ENCODE measurements at places on chromosomes 3 and 15.

DNA sequence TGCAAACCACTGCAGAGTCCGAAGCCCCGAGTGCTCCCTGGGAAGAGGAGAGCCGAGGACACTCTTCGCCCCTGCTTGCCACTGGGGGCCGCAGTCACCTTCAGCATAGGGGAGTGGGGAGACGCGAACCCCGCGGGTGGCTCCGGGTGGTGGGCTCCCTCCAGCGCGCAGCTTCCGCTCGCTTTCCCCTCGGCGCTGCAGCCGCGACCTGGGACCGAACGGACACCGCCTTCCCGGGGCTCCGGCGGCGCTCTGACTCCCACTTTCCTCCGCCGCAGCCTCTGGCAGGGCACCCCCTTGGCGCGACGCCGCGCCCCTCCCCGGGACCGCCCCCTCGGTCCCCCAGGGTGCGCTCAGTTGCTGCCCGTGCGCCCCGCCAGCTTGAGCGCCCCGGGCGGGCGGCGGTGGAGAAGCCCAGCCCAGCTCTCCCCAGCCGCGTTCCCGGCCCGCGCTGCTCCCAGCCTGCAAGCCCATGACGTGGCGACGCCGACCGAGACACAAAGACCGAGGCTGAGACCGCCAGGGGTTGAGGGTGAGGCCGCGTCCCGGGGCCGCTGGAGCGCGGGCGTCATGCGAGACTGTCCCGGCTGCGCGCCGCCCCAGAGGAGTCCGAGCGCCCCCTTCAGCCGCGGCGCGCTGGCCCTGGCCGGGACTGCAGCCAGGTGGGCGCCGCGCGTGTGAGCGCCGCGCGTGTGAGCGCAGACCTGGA lies at the start of gene MINAR1:
MINAR1 (plus strand) TSS at position 701 of the 709 bp plus-strand sequence. CDS start 23,812 bp downstream, outside the sequence.
- DNase-seq = peak; percentile 66

DNA sequence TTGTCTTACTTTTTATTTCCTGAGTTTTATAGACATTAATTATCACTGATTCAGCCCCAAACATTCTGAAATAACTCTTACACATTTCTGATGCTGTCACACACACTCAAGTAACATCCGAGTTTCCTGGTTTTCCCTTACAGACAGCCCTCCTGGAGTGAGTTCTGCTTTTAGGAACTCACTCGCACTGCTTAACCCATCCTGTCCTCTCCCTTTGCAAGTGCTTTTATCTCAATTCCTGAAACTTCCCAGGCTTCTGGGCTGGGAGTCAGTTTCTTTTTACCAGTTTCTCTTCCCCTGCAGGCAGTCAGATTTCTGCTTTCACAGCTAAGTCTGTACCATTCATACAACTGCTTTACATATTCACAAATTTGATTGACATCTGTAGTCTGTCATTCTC lies 15.6 kb upstream of the SH3GL3 start:
- DNase-seq = no peak

- no peak for DNase-seq
Measured at GRCh38 chr3:71817262-71817661, 32.3 kb upstream of the PROK2 start.

- DNase-seq = no peak
Measured at GRCh38 chr3:72269475-72269874, 484.5 kb upstream of the PROK2 start.

DNA sequence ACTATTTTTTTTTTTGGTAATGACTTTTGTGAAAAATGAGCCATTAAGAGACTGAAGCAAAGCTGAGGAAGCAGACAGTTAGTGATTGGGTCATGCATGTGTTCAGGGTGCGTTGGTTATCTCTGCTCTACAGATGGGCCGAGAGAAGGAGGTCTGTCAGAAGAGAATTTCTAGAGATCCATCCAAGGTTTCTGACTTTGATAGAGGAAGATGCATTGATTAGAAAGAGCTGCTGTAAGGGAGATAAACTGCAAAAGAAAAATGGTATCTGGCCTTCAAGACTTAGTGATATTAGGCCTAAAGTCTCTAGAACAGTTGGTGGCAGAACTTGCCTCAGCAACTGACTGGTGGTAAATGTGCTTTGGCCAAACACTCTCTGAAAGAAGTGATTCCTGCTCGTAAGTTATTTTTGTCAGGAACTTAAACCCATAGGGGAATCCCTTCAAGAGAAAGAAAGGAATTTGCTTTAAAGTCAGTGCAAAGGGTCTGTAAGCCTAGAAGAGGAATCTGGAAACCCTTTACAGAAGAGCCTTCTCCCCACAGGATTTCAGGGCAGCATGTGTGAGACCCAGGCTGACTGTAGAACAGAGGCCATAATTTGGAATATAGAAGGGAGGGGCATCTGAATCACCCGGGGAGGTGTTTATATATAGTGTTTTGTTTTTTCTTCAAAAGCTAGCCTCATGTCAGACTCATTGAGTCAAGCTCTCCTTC lies 67.8 kb downstream of the OPA1 start:
- DNase-seq = no peak

GRCh38 chr3:145290010-145290409 lies 871.0 kb downstream of the PLOD2 start:
- DNase-seq = no peak

GRCh38 chr3:23711916-23712494 lies 93.8 kb upstream of the UBE2E1 start:
- DNase-seq = no peak

GRCh38 chr3:101591071-101591470 lies 17.1 kb downstream of the PCNP start:
- DNase-seq = no peak

DNA sequence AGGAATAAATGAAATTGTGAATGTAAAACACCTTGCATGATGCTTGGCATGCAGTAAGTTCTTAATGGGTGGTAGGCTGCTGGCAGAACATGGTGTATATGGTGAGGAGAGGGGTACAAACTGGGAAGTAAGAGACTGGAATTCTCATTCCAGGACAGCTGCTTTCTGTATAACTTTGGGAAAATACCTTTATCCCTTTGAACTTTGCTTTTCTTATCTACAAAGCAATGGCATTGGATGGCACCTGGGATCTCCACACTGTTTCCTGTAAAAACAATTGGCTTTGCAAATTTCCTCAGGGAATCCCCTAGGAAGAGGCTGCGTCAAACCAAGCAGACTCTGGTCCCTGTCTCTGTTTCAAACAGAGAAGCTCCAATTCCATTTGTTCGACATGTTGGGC lies 100.7 kb upstream of the SLC4A7 start:
- DNase-seq = no peak

DNA sequence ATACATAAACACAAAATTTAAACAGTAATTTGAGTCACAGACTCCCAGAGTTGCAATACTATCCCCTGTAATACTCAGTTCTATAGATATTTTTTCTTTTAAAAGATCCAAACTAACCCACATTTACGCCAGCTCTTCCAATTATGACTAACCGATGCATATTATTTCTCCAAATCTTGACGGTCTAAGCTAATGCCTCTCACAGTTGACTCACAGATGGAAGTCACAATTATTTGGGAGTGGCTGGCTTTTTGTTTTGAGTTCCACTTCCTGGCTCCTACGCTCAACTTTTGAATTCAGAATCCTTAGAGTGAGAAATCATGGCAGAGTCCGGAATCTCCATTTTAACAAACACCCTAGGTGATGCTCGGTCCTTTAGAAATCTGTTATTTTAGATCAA lies 749.9 kb downstream of the FHIT start:
- DNase-seq = no peak

DNA sequence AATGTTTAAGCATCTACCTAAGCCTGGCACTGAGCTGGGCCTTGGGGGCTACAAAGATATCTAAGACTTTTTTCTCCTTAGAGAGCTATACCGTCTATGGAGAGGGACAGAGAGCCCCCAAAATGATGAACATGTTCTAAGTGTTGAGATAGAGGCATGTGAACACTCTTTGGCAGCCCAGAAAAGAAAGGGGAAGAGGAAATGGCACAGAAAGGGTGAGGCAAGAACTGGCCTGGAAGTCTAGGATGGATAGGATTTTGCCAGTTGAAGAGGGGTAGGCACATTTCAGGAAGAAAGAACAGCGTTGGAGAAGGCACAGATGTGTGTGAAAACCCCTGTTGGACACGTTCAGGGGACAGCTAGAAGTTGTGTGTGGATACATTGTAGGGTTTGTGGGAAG lies 276.2 kb upstream of the LRRFIP2 start:
- no peak for DNase-seq

DNA sequence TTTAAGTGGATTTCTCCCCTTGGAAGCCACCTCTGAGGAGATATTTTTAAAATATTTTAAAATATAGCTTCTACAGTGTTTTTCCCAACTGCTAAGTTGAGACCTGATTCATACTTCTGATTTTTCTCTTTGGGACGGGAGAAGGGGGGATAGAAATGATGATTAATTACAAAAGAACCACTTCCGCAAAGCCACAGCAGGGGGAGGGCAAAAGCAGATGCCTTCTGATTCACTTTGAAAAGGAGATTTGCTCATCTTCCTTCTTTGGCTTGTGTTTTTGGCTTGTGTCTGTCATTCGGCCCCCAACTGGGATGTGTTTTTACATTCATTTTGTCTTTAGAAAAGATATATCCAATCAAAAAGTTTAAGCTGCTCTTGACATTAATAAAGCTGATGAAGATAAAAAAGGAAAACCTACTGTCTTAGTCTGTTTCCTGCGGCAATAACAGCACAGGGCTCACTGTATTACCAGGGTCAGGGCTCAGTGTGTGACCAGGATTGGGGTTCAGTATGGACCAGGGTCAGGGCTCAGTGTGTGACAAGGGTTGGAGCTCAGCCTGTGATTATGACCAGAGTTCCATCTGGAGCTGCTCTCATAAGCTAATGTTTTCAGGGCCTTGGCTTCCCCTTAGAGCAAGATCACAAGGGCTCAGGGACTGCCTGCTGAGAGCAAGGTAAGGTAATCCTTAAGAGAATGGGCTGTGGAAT lies 223.2 kb downstream of the MTHFS start:
- DNase-seq = no peak

DNA sequence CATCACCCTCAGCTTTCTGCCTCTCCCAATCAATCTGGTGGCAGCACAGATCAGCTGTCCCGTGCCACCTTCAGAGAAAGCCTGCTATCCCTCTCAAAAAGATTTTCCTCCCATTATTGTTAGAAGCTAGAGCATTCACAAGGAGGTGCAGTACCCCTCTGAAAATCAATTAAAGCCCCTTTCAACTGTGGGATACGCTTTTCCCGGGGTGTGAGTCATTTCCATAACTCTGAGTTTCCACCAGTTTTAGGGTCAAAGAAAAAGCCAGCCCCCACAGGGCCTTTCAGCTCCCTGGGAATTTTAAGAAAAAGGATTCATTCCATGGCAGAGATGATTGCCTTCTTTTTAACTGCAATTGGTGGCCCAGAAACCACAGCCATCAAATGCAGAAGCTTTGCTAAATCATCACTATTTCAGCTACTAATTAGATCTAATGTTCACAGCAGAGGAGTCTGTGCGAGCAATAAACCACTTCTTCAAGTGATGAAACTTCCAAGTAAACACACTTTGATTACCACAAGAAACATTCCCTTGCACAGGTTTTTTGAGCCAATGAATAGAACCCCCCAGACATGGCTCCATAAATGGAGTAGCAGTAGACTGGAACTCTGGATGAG lies 270.0 kb upstream of the TPRG1 start:
- DNase-seq = no peak

- no peak for DNase-seq
Measured at GRCh38 chr3:184771301-184772127, 40.5 kb upstream of the VPS8 start.

- DNase-seq = no peak
Measured at GRCh38 chr3:128188326-128188725, 35.0 kb downstream of the EEFSEC start.

DNA sequence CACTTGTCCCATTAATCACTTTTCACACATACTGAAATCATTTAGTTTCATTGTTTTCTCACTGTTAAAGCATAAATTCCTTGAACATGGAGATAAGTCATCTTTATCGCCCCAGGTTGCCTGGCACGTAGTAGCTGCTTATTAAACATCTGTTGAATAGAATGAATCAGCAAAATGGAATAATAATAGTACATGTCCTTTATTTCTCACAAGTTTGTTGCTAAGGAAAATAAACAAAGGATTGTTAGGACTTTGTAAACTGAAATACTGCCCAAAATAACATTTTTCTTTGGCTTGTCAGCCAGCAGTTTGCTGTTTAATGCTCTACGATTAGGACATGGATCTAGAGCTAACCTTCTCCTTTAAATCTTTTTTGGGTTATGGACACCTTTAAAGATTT lies 17.9 kb downstream of the SLC35A5 start:
- DNase-seq = no peak

DNA sequence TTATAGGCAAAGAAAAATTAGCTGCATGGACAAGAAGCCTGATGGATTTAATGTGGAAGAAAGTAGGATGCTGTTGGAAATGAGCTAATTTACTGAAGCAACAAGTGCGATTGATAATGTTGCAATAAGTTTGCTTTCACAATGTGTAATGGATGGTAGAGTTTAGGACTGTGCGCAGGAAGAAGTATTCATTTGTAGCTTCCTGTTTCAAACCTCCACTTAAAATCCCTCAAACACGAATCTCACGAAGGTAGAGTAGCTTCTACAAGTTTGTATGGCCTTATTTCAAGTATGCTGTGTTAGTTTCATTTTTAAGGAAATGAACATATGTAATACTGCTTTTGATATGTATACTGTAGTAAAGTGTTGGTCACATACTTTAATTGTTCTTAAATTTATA lies 42.3 kb downstream of the KCNH8 start:
- no peak for DNase-seq

- DNase-seq = no peak
Measured at GRCh38 chr3:183265834-183266417, 12.9 kb downstream of the B3GNT5 start.

- no peak for DNase-seq
Measured at GRCh38 chr15:99057020-99057419, 47.9 kb upstream of the SYNM start.

DNA sequence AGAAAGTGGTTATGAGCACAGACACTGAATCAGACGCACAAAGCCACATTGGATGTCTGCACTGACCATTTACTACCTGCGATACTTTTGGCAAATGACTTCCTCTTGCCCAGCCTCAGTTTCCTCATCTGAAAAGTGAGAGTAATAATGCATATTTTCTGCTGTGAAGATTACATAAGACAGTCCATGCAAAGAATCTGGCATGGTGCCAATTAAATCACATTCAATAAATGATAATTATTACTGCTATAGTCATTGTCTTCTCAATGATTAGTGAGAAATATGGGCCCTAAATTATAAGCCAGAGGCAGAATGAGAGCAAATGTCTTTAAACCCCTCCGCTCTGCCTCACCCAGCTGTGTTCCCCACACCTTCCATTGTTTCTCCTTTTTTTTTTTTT lies 16.0 kb upstream of the BCL2L10 start:
- DNase-seq = no peak

GRCh38 chr3:120093911-120094775 lies at the start of gene GSK3B:
Gene GSK3B (minus strand): TSS chr3:120094447. CDS start chr3:120093434, 1,013 bp downstream.
- peak; percentile 99 for DNase-seq

DNA sequence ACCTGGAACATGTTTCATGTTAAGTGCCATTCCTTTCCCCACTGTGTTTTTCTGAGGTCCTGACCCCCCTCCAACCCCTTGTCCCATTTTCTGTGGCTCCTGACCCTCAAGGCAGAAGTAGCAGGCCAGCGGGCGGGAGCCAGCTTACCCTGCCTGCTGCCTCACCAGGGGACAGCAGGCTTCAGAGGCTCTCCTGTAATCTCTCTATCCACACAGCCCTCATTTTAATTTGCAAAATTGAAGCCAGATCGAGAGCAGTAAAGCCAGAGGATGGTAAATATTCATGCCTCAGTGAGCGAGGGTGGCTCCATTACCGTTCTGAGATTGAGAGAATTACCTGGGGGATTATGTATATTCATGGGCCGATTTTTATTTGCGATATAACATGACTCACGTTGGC lies 147.6 kb downstream of the DNAJB8 start:
- no peak for DNase-seq

- no peak for DNase-seq
Measured at GRCh38 chr15:59543721-59544547, 67.6 kb upstream of the GCNT3 start.

Data from right forelimb (tissue), 1 donor.